ENCODE measurements at places on chromosomes 3 and 15.

DNA sequence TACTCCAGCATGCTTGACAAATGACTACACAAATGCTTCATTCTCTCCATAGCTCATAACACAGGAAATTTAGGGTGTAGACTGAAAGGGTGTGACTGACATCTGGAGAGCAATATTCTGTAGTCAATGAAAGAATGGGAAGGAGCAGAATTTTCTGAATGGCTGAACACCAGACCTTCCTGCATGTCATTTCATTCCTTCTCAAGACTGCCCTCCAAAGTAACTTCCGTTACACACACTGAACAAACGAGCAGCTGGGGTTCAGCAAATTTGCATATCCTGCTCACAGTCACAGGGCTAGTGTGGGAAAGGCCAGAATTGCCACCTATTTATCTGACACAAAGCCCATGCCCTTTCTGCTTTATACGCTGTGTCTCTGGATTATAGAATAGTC, 325.0 kb upstream of the CFAP20DC start:
- DNase-seq, result no peak

GRCh38 chr15:58520464-58520863, 88.7 kb downstream of the LIPC start:
- peak; percentile 57 for DNase-seq

DNA sequence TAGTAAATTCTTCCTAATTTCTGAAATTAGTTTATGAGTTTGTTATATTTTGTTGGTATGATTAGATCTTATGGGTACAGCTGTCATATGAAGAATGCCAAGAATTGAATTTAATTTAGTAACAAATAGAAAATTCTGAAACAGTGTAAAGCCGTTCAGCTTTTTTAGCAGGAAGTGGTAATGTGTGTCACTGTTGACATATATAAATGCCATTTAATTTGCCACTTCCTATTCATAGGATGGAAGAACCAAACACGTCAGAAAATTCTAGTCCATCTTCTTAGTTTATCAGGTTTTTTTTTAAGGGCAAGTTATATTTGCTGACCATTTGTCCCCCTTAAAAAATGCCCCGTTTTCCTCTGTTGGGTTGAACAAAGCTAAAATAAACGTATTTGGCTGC, 43.0 kb downstream of the RAB8B start:
- no peak for DNase-seq

GRCh38 chr3:172247525-172248274, 200.6 kb downstream of the GHSR start:
- DNase-seq, result no peak

DNA sequence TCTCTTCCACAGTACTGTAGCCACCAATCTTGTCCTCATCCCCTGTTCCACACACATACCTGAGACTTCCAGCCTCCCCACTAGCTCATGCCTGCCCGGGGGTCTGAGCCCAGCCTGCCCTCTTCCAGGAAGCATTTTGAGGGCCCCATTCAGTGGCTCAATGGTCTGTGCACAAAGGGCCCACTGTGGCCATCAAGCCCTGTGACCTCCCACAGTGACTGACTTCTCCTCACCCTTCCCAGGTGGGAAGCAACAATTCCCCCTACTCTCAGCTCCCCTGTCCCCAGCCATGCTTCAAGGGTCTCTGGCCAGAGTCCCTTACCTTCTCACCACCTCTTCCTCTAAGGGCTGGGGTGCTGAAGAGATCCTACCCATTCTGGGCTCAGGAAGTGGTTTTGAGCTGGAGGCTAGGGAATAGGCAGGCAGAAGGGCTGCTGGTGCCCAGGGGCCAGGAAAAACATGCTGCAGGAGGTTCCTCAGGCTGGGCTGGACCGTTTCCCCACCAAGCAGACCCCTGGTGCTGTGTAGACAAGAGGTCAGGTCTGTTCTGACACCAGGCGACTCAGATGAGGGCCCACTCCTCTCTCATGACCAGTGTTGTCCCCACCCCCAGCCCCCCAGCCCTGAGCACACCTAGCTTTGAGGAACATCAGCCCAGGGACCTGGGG, 3.0 kb upstream of the KLF15 start:
- DNase-seq, result no peak

All from DMS 273 treated with DMSO at 0.1 percent for 48 hours (cell line).